ENCODE measurements at places on chromosomes 4 and X.
A peak's percentile ranks its signal among the peaks of the same experiment; 100 is the strongest.

- DNase-seq, result no peak
Measured at GRCh38 chr4:159516556-159517140, 413.8 kb downstream of the RAPGEF2 start.

DNA sequence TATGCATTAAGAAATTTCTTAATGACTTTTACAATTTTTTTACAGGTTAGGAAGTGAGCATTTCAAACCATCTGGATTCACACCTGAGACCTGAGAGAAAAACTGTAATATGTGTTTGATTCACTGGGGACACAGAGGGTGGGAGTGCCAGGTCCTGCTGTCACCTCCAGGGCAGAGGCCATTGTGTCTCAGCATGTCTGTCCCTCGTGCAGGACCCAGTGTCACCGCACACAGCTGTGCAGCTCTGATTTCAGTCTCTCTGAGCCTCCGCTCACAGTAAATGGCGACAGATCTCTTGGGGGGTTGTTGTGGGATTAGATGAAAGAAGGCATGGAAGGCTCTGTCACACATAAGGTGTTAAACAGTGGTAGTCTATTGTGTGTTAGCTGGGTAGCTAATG lies 23.0 kb upstream of the CLDN24 start:
- DNase-seq, result no peak

DNA sequence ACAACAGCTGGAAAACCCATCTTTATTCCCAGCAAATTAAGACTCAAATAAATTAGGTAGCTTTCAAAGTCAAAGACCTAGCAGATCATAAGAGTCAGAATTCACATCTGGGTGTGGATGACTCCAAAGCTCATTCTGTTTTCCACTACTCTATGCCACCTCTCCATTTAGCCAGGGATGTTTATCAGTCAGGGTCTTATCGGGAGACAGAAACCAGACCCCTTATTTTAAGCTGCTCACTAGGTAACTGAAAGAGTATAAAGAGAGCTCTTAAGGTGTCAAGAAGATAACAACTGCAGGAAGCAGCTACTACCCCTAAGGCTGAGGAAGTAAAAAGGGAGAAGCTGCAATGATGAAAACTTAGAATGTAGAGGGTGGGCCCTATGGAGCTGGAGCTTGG lies 333.7 kb upstream of the KLF3 start:
- DNase-seq, result no peak

DNA sequence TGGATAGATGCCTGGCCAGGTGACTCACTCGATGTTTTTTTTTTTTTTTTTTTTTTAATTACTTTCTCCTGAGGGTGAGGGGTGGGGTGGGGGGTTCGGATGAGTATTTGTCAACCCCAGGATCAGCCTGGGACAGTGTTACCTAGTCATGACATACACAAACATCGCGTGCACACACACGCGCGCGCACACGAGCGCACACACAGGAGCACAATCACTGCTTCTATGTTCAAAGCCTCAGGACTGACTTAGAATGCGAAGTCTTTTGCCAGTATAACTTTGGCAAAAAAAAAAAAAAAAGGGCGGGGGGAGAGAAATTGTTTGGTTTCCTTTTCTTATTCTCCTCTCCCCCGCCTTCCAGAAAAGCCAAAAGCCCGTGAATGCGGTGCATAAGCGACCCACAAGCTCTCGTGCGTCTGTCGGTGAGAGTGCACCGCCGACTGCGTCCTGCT lies 115.0 kb upstream of the TEX13C start:
- DNase-seq, result no peak

GRCh38 chrX:137423241-137423640 lies 142.7 kb upstream of the ZIC3 start:
- DNase-seq, result no peak

- no peak for DNase-seq
Measured at GRCh38 chr4:4254666-4255065, 6.6 kb upstream of the TMEM128 start.

DNA sequence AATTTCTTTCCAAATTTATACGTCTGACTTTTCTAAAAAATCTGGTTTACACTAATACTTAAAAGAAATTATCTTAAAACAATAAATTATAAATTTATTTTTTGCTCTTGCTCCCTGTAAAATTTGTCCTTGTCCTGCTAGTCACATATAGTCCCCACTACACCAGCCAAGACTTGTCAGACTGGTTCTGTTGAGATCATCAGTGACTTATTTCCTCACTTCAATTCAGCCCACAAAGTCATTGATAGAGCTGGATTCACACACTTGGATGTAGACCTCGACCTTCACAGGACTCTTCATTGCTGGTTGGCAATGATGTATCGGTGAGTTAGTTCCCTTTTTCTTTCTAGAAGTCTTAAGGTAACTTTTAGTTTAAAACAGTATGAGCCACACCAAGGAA lies at the start of gene TMPRSS11E:
Gene TMPRSS11E, plus strand, starts transcription at position 263 of the 400 bp plus-strand sequence. Its CDS starts 50 bp downstream, at position 313.
- DNase-seq, result no peak

DNA sequence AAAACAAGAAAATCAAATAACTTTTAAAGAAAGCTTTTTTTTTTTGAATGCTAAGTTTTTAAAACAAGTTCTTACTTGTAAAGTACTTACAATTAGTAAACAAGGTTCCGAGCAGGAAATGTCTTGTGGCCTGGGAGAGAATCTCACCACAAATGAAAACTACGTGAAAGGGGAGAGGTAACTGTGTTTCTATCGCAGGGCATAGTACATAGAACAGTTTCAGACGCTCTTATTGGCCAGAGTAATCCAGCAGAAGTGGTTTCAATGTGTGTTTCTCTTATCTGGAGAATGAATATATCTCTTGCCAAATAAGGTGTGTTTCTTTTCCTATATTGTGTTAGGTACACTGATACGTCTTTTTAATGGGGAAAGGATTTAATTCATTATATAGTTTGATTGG lies at the start of gene PLAC8:
Gene PLAC8, minus strand, starts transcription at position 154 of the 400 bp plus-strand sequence. CDS start 6,808 bp downstream, outside the sequence.
- DNase-seq, result no peak

DNA sequence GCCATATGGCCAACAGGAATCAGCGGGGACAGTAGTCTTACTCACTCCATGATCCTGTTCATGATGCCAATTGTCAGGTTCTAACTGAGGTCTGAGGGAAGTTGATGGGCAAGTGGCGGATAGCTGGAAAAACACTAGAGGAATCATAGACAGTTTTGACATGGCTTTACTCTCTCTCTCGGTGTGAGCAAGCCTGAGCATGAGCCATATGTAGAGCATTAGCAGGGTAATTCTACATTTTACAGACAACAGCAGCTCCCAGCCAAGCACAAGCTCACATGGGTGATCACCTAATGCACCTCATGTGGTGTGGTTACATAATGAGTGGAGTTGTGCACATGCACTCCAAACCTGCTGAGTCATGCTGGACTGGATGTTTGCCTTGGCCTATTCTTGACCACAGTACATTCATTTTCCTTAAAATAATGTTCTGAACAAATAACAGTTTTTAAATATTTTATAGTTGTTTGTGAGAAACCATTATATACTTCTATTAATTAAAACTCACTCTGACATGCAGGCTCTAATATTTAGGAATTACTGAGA lies 429.2 kb downstream of the GPAT3 start:
- DNase-seq, result no peak

DNA sequence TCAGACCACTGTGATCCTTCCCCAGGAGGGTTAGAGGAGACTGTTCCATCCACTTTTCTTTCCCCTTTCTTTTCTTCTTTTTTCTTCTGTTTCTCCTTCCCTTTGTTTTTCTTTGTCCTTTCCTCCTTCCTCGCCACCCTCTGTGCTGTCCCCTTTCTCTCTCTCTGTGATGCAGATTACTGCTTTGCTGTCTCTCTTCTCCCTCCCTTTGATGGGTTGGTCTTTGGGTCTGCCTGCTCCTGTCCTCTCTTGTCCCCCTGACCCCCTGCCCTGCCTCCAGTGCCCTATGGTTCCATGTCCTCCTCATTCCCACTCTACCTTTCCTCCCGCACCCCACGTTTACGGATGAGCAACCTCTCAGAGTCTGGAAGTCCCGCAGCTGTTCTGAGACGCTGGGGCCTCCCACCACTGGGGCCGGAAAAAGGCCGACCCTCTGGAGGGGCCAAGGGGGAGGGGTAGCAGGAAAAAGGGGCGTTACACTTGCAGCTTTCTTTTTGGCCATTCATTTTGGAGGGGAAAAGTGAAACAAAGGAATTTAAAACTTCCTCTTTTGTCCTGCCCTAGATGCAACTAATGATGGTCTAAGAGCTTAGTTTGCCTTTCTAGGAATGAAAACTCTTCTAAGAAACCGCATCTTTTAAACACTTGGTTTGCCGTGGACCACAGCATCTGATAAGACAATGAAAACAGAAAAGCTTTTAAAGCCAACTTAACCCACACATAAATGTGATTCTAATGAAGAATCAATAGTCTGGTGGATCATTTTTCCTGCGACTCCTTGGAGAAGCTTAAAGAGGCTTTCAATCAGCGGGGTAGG lies 24.5 kb upstream of the TSR2 start:
- DNase-seq, result no peak

GRCh38 chrX:5051831-5052491 lies 1176.7 kb downstream of the NLGN4X start:
- DNase-seq, result peak; percentile 28

DNA sequence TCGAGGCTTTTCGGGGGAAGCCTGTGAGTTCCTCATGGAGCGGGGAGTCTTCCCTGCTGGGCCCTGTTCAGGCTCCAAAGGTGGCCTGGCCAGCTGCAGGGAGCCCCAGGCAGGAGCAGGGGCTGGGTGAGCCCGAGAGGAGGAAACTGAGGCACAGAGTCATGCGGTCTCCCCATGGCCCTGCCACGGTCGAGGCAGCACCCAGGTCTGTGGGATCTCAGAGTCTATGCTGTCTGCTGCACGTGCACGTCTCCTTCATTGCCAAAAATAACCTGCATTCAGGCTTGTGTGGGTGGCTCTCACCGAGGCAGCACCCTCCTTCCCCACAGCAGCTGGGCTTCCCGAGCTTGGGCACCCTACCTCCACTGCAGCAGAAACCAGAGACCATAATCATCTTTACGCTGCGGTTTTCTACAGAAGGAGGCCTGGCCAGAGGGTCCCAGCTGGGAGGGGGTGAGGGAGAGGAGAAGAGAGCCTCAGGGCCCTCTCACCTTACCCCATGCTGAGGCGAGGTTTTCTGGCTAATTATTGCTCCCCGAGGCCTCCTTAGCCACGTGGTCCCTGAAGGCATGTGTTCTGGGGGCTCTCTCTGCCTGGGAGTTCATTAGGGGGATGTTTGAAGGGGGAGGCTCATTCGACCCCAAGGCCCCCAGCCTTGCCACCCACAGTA lies 64.3 kb downstream of the CPZ start:
- DNase-seq, result no peak

GRCh38 chr4:127347936-127348335 lies 284.8 kb upstream of the INTU start:
- peak; percentile 54 for DNase-seq

DNA sequence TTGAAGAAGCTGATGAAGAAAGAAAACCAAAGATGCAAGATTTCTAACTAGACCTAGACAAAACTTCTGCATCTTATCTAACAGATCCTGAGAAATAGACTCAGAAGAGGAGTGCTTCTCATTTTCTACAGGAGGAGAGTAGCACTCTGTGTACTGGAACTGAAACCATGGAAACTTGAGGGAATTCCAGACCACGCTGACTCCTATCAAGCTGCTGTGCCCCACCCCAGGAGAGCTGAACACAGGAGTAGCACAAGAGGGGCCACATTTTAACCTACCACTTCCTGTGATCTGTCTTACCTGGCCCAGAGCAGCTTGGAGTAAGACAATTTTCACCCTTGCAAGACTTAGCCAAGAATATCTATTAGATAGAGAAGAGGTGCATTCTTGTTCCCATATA lies 248.9 kb downstream of the SCFD2 start:
- DNase-seq, result no peak

DNA sequence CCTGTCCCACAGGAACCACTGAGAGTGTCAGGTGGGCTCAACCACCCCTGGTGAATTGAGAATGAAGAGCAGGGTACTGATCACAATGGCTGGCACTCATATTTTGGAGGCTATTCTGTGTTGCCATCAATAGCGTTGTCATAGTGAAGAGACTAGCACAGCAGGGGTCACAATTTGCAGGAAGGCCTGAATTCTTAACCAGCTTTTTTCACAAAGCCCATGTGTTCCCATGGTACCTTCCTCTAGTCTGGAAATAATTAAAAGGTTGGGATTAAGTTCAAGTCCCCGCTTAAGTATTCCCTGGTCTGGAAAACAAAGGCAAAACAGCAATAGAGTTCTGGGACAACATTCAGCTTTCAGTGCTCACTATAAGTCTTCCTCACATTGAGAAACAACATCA lies 1051.7 kb downstream of the C4orf33 start:
- DNase-seq, result peak; percentile 53

DNA sequence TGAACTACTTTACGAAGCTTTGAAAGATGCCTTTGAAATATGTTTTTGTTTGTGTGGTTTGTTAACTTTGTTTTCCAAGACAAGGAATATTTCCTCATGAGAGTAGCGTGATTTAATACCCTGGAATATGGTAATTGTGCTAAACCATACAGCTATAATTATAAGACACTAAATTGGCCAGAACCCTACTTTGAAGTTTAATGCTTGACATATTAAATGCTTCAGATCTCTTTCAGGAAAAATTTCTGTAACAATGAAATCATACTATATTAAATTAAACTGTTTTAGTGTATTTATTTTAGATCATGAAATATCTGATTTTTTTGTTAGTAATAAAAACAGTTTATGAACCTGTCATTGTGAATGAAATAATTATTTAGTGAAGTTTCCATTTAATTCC lies 63.5 kb downstream of the DCLK2 start:
- DNase-seq, result no peak

DNA sequence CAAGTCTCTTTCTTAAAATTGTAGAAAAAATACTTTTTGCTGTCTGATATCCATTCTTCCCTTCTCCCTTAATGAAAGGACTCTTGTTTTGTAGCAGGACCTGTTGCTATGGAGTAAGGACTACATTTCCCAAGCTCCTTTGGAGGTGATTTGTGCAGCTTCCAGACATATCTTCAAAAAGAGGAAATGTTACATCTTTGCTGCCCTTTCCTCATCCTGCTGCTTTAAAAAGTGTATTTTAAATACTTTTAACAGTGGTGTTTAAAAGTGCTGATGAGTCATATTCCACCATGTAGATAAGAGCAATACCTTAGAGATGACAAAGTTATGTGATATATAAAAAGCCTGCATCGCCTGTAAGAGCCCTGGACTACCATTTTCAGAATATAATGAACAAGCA lies 98.7 kb downstream of the CFAP299 start:
- no peak for DNase-seq

- peak; percentile 40 for DNase-seq
Measured at GRCh38 chr4:126687655-126688358, 945.0 kb upstream of the INTU start.

- no peak for DNase-seq
Measured at GRCh38 chr4:73606465-73606974, 13.7 kb downstream of the RASSF6 start.

DNA sequence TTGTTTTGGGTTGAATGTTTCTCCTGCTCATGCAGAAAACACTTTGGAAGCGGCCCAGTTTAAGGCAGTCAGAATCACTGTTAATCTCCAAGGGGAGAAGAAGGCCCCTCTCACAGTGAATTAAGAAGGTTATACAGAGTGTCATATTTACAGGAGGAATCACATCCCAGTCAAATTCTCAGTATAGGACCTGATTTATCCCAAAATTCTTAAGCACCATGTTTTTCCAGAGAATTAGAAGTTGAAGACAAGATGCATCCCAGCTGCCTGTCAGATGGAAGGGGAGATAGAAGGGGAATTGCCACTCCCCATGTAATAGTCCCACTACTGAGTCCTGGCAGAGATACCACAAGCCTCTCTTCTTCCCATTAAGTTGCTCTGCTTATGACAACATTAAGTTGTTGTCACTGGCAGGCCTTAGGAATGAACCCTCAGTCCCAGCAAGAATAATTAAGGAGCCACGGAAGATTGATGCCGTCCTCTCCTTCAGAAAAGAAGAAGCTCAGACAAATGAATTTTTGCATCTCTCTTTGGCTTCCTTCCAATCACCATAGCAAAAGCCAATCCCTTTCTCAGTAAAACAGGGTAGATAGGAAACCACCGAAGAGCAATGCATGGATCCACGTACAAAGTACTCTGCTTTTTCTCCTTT lies 138.4 kb downstream of the LDB2 start:
- peak; percentile 68 for DNase-seq

Data from muscle of arm (tissue), 14 donors.